AML-193 (cell line): ENCODE measurements at places on chromosomes 11 and 22.

DNA sequence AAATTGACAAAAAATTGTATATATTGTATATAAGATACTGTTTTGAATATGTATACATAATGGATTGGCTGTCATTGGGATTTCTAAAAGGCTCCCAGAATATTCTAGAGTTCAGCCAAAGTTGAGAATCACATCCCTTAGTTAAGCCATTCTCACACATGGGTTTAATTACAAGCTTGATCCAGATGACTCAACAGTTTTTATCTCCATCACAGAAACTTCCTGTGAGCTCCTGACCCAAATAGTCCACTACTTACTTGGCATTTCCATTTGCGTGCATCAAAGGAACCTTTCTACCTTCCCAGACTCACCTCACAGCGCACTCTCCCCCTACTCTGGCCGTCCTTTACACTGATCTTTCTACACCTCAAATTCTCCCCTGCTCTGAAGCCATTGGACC, 184.8 kb upstream of the ARHGAP20 start:
- no peak for DNase-seq

DNA sequence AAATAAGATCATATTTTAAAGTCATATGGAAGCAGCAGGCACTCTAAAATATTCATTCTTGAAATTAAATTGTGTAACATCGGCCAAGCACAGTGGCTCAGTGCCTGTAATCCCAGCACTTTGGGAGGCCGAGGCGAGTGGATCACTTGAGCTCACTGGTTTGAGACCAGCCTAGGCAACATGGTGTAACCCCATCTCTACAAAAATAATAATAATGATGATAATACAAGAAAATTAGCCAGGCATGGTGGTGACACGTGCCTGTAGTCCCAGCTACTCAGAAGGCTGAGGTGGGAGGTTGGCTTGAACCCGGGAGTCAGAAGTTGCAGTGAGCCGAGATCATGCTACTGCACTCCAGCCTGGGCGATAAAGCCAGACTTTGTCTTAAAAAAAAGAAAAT, 77.4 kb downstream of the TRIM29 start:
- no peak for DNase-seq

GRCh38 chr11:74543991-74544390, 48.4 kb upstream of the POLD3 start:
- DNase-seq: no peak

DNA sequence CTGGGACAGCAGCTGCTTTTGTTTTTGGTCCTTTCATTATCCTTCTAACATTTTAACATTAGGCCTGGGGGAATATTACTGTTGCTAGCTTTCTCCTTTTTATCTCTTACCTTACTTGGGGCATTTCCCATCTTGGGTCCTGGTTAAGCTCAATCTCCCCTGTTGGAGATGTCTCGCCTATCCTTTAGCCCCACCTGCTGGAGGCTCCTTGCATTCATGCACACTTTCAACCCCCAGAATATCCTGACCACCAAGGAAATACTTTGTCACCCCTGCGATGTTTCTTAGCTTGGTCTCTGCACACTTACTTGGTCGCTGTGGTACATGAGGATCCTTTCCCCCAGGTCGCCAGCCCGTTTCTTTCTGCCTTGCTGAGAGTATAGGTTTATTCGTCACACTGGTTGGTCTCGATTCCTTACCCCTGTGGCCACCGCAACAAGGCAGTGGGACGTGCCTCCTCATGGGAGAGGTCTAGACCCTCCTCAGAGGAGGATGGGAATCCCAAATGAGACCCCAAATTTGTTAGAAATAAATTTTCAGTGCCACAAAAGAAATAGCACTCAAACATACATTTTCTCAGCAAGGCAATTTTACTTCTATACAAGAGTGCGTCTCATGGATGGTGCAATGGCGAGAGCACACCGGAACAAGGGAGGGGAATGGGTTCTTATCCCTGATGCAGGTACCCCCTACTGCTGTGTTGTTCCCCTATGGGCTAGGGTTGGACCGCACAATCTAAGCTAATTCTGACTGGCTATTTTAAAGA, 5.4 kb upstream of the TXN2 start:
- peak; percentile 38 for DNase-seq

- peak; percentile 55 for DNase-seq
Observed at GRCh38 chr22:17086296-17086695, 1.5 kb downstream of the IL17RA start.

DNA sequence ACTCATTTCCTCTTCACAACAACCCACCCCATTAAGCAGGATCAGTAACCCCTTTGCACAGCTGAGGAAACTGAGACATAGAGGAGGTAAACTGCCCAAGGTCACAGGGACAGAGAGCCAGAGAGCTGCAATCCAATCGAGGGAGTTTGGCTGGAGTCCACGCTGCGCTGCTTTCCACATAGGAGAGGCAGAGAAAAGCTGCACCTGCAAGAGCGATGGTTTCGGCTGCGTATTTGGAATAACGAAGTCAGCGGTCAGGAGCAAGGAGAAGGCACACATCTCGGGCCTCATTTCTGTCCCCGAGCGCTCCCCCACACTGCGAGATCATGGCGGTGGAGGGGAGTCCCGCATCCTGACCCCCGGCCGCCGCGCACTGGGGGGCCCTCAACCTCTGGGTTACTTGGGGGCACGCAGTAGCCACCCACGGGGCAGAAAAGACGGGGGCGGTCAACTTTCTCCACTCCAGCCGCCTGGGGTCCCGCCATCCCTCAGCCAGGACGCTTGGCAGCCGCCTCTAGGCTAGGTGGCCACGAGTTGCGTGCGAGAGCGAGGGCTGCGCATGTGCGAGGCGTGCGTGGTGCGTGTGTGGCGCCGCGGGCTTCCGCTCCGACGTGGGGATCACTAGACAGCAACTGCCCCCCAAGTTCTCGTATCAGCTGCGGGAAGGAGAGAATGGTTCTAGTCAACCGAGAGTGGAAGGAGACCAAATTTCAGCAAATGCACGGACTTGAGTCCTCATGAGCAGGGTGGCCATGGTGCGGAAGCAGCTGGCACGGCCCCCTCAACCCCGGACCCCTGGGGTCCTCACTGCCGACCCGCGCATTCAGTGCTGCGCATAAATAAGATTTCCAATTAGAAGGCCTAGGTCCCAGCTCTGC, 42.3 kb upstream of the CLDN5 start:
- DNase-seq: no peak

GRCh38 chr11:129951201-129951865, 51.3 kb downstream of the PRDM10 start:
- no peak for DNase-seq

- DNase-seq: no peak
Observed at GRCh38 chr22:28074526-28074925, 155.5 kb upstream of the PITPNB start.

- DNase-seq: peak; percentile 63
Observed at GRCh38 chr11:128575174-128575960, 12.0 kb downstream of the ETS1 start.

GRCh38 chr11:126636911-126637794, 281.7 kb downstream of the ST3GAL4 start:
- DNase-seq: no peak

DNA sequence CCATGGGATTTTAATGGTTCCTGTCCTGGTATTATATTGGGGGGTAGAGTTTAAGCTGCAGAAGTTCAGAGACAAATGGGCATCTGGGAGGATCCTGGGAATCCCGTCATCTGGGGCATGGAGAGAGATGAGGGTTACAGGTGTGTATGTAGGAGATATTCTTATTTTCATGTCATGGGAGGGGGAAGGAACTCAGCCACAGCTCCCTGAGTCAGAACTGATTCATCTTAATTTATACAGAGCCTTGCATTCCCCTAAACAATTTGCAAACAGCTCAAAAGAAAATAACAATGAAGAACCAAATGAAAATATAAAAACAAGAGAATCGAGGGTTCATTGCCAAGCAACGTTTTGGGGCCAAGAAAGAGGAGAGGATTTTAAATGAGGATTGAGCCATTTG, 155.9 kb upstream of the TBCEL start:
- DNase-seq: no peak
